ENCODE measurements at places on chromosomes 2 and 18.

GRCh38 chr2:236980961-236981360, 104.7 kb upstream of the COPS8 start:
- DNase-seq, result no peak

DNA sequence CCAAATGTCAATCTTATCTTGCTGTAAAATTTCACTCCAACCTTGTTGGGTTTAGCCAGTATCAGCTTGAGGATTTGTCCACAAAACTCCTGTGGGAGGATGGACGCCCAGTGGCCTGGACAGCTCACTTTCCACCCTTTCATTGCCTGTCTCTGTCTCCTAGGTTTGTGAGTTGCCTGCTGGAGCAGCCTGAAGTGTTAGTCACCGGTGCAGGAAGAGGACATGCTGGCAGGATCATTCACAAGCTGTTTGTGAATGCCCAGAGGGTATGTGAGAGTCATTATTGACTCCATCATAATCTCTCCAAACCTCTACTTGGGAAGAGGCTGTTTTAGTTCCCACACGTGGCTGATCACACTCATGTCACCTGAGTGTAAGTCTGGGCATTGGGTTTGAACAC, 112.3 kb downstream of the RAB3GAP1 start:
- no peak for DNase-seq

- DNase-seq, result no peak
Observed at GRCh38 chr18:3605954-3606443, 156.0 kb downstream of the TGIF1 start.

DNA sequence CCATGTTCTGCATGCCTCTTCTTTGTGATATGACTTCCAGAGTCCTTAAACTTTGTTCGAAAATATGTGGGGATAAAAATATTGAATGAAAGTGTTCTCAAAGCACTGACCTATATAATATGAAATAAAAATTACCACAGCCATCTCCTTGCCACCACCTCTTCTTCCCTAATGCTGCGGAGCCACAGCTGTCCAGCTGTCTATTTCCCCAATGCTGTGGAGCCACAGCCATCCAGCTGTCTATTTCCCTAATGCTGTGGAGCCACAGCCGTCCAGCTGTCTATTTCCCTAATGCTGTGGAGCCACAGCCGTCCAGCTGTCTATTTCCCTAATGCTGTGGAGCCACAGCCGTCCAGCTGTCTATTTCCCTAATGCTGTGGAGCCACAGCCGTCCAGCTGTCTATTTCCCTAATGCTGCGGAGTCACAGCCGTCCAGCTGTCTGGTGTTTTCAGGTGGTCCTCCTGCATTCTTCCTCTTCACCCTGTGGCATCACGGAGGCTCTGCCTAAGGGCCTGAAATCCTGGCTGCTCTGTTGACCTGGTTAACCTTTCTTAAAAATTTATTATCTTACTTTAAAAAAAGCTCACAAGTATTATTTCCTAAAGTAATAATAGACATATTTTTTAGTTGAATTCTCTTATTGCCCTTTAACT, 266.1 kb upstream of the MEX3C start:
- no peak for DNase-seq

DNA sequence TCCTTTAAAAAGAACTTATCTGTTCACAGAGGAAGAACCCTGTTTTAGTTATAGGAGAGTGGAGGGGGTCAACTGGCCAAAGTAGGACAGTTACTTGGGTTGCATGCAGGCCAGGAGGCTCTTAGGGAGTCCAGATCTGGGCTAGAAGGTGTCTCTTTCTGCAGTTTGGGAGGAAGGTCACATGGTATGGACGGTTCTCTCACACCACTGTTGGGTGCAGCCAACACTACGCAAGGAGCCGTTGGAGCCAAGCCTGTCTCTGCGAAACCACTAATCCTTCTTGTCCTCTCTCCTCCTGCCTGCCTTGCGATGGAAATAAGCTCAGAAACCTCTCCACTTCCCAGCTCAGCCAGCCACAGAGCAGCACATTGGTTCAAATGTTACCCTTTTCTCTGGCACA, 105.9 kb upstream of the TGFA start:
- no peak for DNase-seq

DNA sequence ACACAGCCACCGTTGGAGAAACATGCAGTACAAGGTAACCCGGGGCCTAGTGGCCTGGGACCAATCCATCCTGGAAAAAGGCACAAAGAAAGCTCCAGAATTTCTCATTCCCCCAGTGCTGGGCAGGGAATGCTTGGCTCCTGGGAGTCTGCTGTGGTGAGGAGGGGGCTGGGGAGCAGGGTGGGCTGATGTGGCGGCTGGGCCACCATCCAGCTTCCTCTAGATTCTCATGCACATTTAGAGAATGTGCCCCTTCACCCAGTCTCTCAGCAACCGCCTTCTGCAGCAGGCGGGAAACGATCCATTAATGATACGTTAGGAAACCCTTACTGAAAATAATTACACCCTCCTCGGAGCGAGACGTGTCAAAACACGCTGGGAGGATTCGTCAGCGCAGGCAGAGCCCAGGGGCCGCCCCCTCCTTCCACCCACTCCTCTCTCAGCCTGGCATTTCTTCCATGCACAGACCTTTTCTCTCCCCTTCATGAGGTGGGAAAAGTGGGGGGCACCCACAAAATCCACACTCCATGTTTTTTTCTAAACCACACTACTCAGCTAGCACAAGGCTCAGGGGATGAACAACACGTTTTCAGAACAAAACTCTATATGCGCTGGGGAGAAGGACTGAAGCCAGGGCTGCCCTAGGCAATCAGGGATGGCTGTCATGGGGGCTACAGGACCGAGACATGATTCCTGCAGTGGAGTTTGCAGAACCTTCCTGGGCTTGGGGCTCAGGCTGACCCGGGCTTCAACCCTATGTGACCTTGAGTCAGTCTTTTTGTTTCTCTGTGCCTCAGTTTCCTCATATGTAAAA, 56.1 kb upstream of the SMAD7 start:
- no peak for DNase-seq

DNA sequence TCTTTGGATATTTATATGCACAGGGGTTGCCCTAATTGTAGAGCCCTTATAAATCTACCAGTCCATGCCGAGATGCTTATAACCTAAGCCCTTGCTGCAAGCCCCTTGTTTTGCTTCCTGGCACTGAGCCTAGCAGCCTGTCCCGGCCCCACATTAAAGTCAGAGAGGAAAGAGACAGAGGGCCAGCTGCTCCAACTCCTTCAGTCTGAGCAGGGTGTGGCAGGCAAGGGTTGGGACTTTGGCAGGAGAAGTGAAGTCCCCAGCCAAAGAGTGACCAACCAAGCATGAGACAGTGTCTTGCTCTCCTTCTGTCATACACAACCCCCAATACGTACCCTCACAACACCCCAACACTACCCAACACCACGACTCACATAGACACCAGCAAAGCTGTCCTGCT, 54.7 kb upstream of the FZD7 start:
- DNase-seq, result no peak

- DNase-seq, result no peak
Observed at GRCh38 chr18:71011389-71011788, 722.5 kb downstream of the SOCS6 start.

GRCh38 chr18:44482761-44483160, 197.9 kb upstream of the SETBP1 start:
- DNase-seq, result no peak

GRCh38 chr2:239937866-239938640, 87.1 kb downstream of the NDUFA10 start:
- no peak for DNase-seq

GRCh38 chr18:48826271-48826670, 124.5 kb downstream of the SMAD7 start:
- no peak for DNase-seq

DNA sequence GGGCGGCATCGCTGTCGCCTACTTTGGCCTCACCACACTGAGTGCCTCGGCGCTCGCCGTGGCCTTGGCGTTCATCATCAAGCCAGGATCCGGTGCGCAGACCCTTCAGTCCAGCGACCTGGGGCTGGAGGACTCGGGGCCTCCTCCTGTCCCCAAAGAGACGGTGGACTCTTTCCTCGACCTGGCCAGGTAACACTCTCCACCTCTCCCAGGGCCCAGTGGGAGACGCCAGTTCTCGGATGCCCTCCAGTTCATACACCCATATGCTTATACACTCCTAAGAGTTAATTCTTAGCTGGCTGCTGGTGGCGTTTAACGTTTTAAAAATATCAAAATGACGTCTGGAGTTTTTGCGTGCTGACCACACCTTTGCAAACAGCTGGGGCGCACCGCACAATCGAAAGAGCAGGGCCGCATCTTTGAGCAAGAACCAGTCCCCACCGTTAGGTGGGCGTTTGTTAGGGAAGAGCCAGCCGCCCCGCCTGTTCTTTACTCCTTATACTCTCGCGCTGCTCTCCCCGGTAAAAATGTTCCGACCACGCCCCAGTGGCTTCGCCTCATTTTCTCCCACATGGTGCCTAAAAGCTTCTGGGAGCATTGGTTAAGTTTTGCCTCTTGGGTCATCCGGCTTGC, 899 bp downstream of the SLC1A4 start:
- no peak for DNase-seq

DNA sequence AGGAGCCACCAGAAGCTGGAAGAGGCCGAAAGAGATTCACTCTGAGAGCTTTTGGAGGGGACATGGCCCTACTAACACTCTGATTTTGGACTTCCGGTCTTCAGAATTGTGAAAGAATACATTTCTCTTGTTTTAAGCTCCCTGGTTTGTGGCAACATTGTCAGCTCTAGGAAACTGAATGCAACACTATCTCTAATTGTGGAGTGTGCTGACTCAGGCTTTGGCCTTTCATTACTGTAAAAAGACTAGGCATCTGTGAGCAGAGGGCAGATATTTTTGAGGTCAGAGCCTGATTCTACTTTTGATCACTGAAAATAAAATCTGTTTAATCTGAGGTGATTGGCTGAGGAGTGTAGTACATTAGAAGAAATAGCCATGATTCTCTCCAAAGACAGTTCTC, 185.4 kb upstream of the FAM98A start:
- DNase-seq, result no peak
